Cortex of kidney (tissue), 1 donor: ENCODE measurements at places on chromosomes 12 and 14.

DNA sequence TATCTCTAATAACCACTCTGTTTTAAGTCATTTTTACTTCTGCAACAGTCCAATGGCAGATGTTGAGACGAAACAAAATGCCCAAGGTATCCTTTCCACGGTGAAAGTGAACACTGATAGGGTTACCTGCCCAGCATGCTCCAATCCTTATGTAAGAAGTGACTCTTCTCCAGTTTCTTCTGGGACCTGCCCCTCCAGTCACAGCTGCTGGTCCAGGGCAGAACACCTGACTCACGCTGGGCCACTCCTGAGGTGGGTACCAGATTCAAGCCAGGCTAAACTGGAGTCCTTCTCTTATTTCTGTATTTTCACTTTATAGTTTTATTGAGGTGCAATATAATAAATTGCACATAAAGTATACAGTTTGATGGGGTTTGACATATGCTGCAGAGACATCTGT, 16.7 kb downstream of the NT5DC3 start:
- DNase-seq: no peak

DNA sequence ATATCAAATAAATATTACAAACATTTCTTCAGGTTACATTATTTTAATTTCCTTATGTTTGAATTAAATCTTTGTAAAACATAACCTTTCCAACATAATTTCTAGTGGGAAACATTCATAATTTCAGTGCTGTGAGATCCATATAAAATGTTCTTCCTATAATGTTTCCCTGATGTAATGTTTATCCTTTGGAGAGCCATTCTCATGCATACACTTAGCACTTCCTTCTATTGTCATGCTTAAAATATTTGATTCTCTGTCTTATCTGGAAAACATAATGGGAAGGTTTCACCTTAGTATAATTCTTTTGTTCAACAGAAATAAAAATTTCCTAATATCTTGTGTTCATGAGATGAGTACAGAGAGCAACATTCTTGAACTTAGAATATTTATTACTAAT, 472.5 kb downstream of the ADAMTS20 start:
- DNase-seq: no peak

GRCh38 chr12:47033081-47033480, 46.3 kb upstream of the PCED1B start:
- DNase-seq: no peak

DNA sequence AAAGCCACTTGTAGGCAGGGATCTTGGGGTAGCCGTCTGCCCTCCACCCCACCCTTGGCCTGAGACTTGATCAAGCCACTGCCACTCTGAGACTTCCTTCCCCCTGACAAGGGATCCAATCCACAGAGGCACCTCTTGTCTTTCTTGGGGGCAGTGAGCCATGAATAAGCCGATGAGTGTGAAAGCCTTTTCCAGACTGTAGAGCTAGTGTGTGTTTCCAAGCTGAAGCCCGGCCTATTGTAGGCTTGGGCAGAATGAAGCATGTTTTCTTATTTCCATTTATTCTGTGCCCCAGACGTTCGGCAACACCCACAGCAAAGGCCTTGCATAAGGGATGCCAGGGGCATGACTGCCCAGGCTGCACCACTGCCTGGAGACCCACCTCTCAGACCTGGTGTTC, 991.6 kb downstream of the BCL11B start:
- DNase-seq: no peak

GRCh38 chr12:111404362-111405148, 1.2 kb upstream of the SH2B3 start:
- DNase-seq: no peak

DNA sequence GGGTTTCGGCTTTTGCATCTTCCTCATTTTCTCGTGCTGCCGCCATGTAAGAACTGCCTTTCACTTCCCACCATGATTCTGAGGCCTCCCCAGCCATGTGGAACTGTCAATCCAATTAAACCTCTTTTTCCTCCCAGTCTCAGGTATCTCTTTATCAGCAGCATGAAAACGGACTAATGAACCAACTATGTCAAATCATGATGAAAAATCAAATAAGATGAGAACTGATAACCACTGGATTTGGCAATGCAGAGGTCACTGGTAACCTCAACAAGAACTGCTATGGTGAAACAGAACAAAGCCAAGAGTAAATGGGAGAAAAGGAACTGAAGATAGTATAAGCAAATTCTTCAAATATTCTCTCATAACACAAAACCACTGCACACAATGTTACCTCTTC, 6.0 kb downstream of the EML5 start:
- DNase-seq: no peak

DNA sequence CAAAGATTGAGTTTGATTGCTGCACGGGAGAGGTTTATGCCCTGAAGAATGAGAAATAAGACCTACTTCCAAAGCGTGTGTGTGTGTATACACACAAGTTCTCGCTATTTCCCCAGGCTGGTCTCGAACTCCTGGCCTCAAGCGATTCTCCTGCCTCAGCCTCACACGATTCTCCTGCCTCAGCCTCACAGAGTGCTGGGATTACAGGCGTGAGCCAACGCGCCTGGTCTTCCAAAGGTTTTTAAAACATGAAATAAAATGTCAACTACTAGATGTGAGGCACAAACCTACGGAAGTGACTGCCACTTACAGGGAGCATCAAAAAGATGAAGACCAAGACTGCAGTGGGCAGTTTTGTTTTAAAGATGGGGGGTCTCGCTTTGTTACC, 622 bp upstream of the WASHC3 start:
- DNase-seq: no peak

DNA sequence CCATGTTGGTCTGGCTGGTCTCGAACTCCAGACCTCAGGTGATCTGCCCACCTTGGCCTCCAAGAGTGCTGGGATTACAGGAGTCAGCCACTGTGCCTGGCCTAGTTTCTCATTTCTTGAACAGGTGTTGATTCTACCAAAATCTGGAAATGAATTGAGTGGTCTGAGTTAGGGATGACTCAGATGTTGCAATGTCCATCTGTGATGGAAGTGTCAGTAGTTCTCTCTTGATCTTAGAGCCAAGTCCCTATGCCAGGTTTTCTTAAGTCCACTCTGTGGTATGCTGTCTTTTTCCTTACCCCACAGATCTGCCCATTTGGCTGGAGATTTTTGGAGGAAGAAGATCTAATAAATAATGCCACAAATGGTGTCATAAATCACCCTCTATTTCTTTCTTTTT, 12.6 kb downstream of the SNAPC1 start:
- no peak for DNase-seq

- no peak for DNase-seq
Observed at GRCh38 chr12:14075797-14076393, 94.5 kb upstream of the GRIN2B start.
